ENCODE measurements at places on chromosomes 16 and 17.

- DNase-seq = no peak
Measured at GRCh38 chr17:57677858-57678257, 67.2 kb downstream of the CCDC182 start.

- peak; percentile 33 for DNase-seq
Measured at GRCh38 chr16:1543085-1543896, 9.8 kb downstream of the TMEM204 start.

- DNase-seq = peak; percentile 37
Measured at GRCh38 chr17:12021623-12022140, 1.0 kb downstream of the MAP2K4 start.

DNA sequence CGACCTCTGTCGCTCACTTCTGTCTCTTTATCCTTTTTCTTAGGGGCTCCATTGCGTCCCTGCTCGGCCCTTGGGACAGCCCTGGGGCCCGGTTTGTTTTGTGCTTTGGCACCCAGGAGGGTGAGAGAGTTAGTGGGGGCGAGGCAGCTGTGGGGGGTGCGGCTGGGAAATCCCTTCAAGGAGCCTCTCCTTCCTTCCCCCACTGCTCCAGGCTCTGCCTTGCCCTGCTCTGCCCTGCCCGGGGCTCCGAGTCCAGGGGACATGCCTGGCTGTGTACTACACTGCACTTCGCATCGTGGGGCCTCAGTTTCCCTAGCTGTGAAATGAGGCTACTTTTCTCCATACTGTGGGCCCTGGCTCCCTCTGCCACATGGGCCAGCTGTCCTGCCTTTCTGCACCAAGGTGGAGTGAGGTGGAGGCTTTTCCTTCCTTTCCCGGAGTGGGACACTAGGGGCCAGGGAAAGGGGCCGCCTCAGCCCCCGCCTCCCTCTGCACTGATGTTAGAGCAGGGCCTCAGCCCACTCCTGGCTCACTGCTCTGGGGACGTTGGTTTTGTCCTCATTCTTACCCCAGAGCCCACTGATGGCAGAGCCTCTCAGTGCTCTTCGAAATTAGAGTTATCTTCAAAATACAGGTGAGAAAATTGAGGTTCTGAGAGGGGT is 980 bp downstream of the LLGL1 start:
- no peak for DNase-seq

DNA sequence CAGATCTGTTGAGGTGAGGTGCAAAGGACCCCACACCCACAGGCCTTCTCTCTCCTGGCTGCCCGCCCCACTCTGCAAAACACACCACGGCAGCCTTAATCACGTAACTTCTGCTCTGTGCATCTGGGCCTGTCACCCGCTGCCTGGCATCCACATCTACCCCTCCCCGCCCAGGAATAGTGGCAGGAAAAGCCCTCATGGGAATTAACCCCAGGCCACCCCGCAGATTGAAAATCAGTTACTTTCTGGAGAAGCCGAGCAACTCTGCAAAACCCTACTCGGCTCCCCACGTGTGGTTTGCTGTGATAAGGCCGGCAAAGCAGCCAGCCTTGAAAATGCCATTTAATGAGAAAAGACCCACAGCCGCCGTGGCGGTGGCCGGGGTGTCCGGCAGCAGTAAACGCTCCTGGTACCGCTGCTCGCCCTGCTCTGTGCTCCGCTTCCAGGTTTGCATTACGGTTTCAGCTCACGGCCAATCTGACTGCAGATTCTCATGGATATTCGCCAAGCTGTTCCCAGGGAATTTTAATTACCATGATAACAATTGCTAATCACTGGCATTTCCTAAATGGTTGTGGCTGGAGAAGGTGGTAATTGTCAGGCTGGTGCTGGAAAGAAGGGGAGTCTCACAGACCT is 78.0 kb upstream of the DOC2B start:
- no peak for DNase-seq

- no peak for DNase-seq
Measured at GRCh38 chr17:82489117-82489516, 30.4 kb upstream of the FOXK2 start.

- no peak for DNase-seq
Measured at GRCh38 chr16:86334079-86334635, 176.2 kb upstream of the FOXF1 start.

GRCh38 chr16:56964243-56965148 is 2.7 kb downstream of the CETP start:
- DNase-seq = peak; percentile 80

GRCh38 chr17:63623786-63624530 is 1.7 kb downstream of the MAP3K3 start:
- DNase-seq = no peak

- no peak for DNase-seq
Measured at GRCh38 chr16:64182985-64183384, 938.9 kb downstream of the CDH11 start.

DNA sequence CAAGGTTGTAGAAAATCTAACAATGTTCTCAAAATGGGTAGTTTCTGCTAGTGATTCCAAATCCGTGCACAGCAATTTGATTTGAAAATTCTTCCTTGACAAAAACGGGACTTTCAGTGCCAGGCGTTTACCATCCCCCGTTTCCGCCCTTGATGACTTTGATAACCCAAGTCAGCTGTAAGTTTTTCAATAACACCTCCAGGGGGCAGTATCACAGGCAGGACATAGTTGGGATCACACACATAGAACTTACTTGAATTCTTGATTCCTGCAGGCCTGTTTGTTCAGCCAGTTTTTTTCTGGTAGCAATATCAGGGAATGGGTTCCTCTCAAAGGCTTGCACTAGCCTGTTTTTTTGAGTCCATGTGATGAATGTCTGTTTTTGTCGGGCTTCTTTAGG is 5.6 kb downstream of the DUXB start:
- DNase-seq = peak; percentile 32

DNA sequence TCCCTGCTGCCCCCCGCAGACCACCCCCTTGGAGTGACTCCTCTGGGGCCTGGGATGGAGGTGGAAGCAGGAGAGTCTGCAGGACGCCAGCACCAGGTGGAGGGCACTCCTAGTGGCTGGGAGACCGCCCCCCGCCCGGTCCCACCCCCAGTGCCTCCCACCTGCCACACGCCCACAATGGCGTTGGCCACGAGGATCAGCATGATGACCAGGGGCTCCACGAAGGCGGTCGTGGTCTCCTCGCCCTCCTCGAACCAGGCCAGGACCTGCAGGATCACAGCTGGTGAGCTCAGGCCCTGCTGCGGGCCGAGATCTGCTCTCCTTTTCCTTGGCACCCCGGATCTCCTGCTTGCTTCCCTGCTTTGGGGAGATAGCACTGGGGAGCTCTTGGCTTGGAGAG is 12.8 kb downstream of the ATP2A3 start:
- no peak for DNase-seq

GRCh38 chr16:30340621-30341020 is 14.5 kb downstream of the CD2BP2 start:
- peak; percentile 94 for DNase-seq

GRCh38 chr17:83171661-83172060 is 92.3 kb downstream of the METRNL start:
- no peak for DNase-seq

DNA sequence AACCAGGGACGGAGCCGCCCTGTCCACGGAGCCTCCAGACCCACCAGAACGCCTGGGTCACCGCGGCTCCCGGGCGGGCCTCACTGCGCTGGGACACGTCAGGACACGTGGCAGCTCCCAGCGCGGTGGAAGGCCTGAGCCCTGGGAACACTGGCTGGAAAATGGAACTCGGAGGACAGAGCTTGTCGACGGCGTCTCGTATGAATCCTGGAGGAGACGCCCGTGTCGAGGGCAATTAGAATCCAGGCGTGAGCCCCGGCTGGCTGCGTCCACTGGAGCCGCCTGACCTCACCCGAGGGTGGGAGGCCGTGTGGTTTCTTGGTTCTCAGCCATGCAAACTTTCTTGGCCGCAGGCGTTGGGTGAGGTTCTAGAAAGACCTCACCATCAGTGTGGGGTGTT is 173.9 kb downstream of the LAT start:
- no peak for DNase-seq

DNA sequence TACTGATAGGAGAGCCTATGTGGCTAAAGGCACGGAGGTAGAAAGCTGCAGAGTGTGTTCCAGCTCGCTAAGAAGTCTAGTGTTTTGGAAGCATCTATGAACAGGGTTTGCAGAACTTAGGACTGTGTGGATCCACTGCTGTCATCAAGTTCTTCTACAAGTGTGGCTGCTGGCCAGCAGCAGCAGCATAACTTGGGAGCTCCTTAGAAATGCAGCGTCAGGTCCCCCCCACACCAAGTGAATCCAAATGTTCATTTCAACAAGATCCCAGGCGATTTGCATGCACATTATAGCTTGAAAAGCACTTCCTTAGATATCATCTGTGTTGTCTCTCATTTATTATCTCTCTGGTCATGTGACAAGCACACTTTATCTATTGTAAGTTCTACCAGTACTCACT is 131.9 kb upstream of the SHISA6 start:
- DNase-seq = no peak

GRCh38 chr16:67648764-67649407 is 3.9 kb downstream of the CARMIL2 start:
- no peak for DNase-seq

DNA sequence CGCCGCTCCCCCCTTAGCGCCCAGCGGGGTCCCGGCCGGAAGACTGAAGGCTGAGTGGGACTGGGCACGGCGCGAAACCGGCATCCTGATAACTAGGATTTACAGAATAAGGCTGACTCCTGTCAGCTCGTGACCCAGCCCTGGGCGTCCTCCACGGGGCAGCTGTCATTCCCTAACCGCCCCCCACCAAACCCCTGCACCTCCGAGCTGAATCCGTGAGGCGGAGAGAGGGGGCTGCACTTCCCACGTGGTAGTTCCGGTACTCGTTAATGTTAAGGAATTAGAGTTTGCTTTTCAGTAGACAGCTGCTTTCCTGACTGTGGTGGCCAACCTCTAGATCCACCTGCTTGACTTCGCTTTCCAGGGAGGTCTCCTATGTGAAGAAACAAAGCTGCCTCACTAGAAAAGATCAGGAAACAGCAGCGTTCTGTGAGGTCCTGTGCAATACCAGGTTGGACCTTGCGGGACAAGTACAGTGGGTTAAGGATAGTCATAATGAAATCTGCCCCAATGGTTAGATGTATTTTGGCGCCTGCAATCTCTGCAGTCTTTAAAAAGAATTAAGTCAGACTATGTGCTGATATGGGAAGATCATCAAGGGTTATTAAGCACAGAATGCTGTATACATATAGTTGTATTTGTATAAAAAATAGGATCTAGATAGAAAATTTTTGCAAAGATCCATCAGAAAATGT is 1.1 kb upstream of the WBP2 start:
- DNase-seq = peak; percentile 65

- no peak for DNase-seq
Measured at GRCh38 chr17:55490376-55490775, 20.9 kb downstream of the SMIM36 start.

DNA sequence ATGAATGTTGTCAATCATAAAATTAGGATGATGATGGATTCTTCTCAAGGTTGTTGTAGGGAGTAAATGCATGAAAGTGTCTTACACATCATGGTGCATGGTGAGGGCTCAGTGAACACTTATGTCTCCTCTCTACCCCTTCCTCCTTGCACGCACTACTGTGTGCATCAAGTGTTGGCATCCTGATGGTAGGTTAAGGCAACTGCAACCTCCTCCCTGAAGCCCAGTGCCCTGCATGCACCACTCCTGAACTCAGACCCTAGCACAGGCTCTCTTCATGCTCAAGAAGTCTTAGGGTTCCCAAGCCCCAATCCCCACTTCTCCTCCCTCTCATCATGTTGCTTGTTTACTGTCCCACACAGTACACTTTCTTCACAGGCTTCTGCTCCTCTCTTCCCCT is 105.8 kb upstream of the DNAH9 start:
- DNase-seq = no peak

DNA sequence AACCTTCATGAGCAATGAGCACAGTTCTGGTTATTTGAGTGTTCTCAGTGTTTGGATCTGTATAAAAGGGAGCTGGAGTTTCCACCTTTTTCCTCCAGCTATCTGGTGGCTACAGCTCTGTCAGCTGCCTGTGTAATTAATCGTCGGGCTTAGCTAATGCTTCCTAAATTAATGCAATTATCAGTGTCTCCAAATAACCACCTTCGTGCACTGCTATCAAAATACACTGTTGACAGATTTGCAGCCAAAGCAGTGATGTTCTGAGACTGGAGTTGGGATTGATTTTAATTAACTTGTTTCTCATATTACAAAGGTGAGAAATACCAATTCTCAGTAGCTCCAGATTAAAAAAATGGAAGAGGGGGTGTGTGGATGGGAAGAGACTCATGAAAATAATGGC is 325.8 kb downstream of the CBLN1 start:
- DNase-seq = peak; percentile 48

DNA sequence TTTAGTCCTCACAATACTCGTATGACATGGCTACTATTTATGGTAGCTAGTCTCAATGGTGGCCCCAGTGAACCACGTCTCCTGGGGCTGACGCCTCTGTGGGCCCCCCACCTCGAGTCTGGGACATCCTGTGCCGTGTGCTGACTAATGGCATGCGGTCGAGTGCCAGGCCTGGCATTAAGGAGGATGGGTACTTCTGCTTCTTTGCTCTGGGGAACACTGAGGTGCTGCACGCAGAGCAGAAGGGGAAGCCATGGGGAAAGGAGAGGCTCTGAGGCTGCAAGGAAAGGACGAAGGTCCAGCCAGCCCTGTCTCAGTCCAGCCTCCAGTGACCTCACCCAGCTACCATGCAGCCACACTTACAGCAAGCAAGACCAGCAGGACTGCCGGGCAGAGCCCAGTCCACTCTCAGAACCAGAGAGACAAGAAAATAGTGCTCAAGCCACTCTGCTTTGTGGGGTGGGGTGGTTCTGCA is 5.7 kb upstream of the MPRIP start:
- DNase-seq = no peak

GRCh38 chr17:1541367-1541904 is 21.2 kb downstream of the PITPNA start:
- DNase-seq = no peak

- peak; percentile 83 for DNase-seq
Measured at GRCh38 chr17:8118769-8119580, 661 bp upstream of the ALOXE3 start.

DNA sequence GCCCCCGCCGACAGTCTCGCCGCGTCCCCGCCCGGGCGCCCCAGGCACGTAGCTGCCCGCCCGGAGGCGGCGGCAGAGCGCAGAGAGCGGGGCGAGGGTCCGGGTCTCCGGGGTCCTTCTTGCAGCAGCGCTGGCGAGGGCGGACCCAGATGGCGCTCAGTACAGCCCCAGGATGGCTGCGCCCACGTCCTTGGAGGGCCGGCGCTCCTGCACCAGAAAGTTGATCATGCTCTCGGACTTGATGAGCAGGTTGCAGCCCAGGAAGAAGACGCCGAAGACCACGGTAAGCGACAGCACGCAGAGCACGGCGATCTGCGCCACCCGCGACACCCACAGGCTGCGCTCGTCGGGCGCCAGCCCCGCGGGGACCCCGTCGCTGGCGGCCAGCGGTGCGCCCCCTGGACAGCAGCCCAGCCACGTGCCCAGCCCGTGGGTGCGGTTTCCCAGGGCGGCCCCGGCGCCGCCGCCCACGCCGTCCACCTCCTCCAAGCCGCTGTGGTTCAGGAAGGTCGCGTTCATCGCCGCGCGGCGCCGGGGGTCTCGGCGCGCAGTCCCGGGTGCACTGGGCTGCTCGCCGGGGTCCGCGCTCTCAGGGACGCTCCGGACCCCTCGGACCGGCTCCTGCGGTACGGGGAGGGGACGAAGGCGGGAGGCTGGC is 435 bp downstream of the RPRML start:
- DNase-seq = peak; percentile 68

- no peak for DNase-seq
Measured at GRCh38 chr17:66496306-66496705, 193.9 kb downstream of the PRKCA start.

- DNase-seq = no peak
Measured at GRCh38 chr17:66308856-66309255, 6.4 kb downstream of the PRKCA start.

GRCh38 chr17:81092518-81093095 is 57.7 kb downstream of the BAIAP2 start:
- DNase-seq = no peak

All from NCI-H69 (cell line).